ENCODE measurements at places on chromosomes 3 and 15.

- DNase-seq, result no peak
These were observed 128.6 kb upstream of the ADPGK start for GRCh38 chr15:72912121-72912520.

DNA sequence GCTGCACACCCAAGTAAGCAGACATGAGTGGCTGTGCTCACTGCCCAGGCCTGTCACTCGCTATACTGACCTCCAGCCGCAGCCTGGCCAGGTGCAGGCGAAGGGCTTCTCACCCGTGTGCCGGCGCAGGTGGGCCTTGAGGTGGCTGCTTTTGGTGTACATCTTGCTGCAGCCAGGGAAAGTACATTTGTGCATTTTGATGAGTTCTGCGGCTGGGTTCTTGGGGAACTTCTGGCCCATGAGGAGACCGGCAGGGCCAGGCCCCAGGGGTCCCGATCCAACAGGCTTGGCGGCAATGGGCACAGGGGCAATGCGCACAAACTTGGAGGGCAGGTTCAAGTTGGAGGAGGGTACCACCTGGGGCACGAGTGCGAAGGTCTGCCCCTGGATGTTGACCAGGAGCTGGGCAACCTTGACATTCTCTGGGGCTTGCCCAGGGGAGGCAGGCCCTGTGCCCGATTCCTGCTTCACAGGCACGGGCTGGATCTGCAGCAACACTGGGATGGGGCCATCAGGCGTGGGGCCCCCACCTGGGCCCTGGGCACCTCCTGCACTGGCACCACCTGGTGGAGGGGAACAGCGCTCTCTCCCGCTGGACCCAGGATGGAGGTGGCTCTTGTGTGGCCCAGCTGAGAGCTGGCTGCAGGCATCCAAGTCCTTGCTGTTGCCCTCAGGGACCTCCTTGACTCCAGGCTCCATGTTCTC, 5.3 kb downstream of the KLF15 start:
- no peak for DNase-seq

DNA sequence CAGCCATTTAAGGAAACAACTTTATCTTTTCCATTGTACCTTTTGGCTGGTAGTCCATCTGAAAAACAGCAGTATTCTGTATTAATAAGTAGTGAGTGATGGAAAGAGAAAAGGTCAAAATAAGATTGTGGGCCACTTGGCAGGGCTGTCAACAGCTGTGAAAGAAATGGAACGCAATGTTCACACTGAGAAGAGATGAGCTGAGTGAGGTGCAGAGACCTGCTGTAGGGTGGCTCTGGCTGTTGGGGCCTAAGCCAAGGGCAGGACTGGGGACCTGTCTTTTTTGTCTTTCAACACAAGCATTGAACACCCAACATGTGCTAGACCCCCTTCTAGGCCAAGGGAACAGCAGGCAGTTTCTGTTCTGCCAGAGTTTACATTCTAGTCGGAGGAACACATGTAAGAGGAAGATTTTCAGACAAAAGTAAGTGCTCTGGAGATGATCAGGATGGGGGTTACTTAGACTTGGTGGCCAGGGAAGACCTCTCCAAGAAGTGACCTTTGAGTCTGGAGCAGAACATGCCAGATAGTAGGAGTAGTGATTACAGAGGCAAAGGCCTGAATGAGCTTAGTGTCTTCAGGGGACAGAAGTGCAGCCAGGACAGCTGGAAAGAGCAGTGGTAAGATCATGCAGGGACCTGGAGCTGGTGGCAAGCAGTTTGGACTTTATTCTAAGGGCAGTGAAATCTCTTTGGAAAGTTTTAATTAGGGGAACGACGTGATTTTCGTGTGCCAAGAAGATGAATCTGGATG, 29.6 kb downstream of the TSEN2 start:
- no peak for DNase-seq

GRCh38 chr3:37704064-37704463, 157.6 kb upstream of the CTDSPL start:
- DNase-seq, result no peak

DNA sequence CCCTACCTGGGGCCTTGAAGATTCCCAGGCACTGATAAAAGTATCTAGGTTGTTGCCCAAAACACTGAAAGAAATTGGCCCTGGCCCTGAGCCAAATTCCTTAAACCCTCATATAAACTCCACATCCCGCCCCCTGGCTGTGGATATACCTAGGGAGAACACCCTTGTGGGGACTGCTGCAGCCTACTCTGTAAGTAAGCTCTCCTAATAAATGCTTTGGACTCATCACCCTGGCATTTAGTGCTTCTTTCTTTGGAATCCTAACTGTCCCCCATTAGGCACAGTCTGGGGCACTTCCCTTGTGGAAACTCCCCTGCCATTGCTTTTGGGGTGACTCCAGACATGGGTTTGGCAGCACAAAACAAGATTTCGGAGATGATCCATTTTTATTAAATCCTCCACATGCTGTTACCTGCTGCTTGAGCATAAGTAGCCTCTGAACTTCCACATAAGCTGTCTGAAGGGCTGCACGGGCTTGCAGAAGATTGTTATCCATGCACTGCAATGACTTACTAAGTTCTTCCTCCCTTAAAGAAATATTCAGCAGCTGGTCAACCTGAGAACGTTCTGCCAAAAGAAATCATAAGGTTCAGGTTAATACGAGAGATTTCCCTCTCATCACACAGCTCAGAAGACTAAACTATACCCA, 46.4 kb downstream of the ZNF106 start:
- no peak for DNase-seq

- no peak for DNase-seq
These were observed 39.4 kb upstream of the SMAD3 start for GRCh38 chr15:67025719-67026609.

DNA sequence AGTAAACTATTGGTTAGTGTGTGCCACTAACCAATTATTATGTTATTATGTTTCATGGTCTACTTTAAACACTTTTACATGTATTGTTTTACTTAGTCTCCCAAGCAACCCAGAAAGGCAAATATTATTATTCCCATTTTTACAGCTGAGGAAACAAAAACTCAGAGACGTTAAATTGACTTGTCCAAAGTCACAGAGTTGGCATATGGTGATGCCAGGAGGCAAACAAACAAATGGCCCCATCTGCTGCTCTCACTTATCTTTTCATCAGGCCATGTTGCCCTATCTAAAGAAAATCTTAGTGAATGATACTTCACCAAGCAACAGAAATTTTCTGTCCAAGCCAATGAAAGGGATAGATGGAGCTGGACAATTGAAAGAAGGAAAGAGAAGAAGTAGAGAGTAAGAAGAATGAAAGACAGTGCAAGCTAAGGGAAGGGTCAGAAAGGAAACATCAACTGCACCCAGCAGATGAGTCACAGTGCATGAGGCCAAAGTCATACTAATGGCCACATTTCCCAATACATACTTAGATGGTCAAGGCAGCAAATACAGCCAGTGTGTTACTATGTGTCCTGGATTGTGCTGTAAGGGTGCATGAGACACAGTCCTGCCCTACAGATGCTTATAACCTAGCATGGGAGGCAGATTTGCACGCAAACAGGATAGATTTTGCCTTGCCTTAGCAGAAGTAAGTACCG, 266.9 kb downstream of the KCNMB2 start:
- no peak for DNase-seq

DNA sequence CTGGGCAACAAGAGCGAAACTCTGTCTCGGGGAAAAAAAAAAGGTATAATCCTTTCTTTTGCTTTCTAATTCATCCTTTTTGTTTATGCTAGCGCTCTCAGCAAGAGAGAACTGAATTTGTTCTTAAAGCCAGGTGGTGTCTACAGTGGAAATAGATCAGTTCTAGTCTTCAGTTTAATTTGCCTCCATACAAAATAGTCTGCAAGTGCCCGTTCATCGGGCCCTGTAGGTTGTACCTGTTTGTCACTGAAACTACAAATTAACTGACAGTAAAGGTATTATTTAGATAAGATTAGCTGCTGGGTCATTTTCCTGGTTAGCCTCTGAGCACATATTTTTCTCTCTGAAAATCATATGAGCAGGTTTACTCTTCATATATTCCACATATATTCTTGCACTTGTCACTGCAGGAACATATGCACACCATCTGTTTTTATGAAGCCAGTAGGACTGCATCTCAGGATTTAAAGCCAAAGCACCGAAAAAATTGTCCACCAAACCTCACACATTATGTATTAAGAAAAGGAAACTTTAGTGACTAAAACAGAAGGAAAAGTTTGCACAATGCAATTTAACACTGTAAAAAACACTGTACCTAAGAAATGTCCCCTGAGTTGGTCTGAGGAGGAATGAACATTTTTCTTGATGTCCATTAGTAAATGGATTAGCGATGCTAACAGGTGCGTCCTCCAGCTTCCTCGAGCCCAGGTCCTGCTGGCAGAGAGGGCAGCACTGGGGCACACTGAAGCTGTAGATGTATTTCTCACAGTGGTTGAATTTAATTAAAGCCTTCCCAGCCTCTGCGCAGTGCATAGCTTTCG, 437 bp downstream of the MKRN2OS start:
- DNase-seq, result no peak

- DNase-seq, result no peak
These were observed 627.1 kb downstream of the ROBO1 start for GRCh38 chr3:79140708-79141107.

DNA sequence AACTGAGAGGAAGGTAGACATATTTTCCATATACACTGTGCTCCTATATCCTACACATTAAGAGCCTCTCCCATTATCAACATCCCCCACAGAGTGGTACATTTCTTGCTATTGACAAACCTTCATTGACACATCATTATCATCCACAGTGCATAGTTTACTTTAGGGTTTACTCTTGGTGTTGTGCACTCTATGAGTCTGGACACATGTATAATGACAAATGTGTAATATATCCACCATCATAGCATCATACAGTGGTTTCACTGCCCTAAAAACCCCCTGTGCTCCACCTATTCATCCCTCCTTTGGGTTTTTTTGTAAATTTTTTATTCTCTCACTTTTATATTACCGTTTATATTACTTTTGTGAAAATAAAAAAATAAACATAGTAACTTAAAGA, 22.2 kb upstream of the CLDN18 start:
- DNase-seq, result no peak

- DNase-seq, result no peak
These were observed 14.6 kb downstream of the OCA2 start for GRCh38 chr15:28084547-28084946.

DNA sequence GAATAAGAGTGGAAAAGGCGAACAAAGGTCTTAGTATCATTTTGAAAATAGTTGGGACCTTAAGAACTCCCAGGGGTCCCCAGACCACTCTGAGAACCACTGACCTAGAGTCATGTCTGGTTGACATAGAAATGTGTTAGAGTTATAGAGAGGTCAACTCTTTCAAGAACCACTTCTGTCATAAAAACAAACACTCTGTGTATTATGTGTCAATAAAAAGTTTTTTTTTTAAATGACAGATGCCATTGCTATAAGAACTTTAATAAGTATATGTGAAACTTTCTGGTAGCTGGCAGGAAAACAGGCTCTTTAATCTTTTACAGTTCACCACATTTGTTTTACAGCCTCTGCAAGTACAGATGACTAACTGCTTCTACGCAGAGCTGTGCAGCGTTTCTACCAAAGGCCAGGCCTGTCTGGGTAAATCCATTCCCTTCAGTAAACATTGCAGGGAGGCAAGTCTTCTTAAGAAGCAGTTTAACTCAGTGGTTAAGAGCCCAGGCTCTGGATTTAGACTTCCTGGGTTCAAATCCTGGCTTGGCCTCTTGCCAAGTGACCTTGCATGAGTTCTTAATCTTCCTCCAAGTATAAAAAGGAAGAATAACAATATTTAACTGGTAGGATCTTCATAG, 56.6 kb downstream of the RFTN1 start:
- DNase-seq, result no peak

DNA sequence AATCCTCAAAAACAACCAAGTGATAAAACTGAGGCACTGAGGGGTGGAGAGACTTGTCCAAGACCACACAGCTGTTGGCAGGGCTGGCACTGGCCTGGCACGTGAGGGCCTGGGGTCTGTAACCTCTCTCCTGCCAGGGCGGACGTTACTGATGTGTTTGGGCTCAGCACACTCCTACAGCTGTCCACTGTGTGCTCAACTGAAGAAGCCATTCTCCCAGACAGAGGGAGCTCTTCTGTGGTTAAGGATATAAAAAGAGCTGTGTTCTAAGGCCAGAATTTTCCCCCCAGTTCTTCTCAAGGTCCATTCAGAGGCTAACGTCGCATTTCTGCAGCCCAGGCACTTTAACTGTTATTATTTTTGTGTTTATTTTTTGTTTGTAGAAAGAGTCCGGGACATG, 429.0 kb upstream of the ATP11B start:
- no peak for DNase-seq

- DNase-seq, result no peak
These were observed 17.9 kb downstream of the FAM174B start for GRCh38 chr15:92637626-92638025.

GRCh38 chr15:97517737-97518136, 442.8 kb upstream of the ARRDC4 start:
- no peak for DNase-seq

- DNase-seq, result no peak
These were observed 104.1 kb downstream of the TPRG1 start for GRCh38 chr3:189275852-189276251.

DNA sequence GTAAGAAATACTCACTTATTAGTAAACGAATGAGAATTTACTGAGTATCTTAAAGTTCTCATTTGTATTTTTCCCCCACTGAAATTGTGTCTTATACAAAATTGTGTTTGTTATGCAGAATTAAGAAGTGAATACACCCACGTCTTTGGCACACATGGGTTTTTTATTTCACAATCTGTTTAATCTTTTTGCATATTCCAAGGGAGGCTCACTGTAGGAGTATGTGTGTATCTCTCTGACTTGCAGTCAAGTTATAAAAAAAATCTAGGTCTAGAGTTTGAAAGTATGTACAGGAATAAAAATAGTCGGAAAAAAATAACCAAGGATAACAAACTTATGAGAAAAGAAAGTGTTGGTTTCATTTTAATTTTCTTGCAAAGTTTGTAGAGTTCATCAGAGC, 255.2 kb downstream of the PDCD6IP start:
- DNase-seq, result no peak

GRCh38 chr15:52309154-52309548, 13.5 kb upstream of the MYO5C start:
- DNase-seq, result no peak

GRCh38 chr3:66747261-66747660, 246.4 kb upstream of the LRIG1 start:
- DNase-seq, result no peak

DNA sequence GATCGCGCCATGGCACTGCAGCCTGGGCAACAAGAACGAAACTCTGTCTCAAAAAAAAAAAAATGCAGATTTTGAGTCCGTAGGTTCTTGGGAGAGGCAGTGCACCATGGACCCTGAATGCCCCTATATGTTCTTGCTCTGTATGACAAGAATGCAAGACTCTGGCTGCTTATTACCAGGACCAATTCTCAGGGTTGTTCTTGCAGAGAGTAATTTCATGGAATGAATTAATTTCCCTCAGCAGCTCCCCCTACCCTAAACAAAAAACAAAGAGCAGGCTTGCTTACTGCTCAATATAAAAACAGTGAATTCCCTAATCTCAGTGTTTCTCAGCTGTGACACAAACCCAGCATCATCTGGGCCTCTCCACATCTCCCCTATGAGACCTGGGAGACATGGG, 20.5 kb upstream of the DYNC1LI1 start:
- no peak for DNase-seq

GRCh38 chr3:169250000-169250399, 413.5 kb downstream of the MECOM start:
- DNase-seq, result no peak

Data from stimulated activated CD4-positive, alpha-beta T cell treated with anti-CD3 and anti-CD28 coated beads, Interleukin-12 subunit alpha, Interleukin-12 subunit beta, amount 100 ng/mL, for 48 hours (primary cell).